ENCODE measurements at places on chromosomes 11 and 22.

GRCh38 chr11:87219266-87219665 lies 181.5 kb downstream of the TMEM135 start:
- DNase-seq, result no peak

GRCh38 chr22:24175160-24175808 lies 6.0 kb upstream of the SUSD2 start:
- no peak for DNase-seq

GRCh38 chr11:236774-237767 lies at the start of gene PSMD13:
Gene PSMD13, plus strand, starts transcription at chr11:236976. Its CDS starts 74 bp downstream, at chr11:237050.
- peak; percentile 73 for DNase-seq

DNA sequence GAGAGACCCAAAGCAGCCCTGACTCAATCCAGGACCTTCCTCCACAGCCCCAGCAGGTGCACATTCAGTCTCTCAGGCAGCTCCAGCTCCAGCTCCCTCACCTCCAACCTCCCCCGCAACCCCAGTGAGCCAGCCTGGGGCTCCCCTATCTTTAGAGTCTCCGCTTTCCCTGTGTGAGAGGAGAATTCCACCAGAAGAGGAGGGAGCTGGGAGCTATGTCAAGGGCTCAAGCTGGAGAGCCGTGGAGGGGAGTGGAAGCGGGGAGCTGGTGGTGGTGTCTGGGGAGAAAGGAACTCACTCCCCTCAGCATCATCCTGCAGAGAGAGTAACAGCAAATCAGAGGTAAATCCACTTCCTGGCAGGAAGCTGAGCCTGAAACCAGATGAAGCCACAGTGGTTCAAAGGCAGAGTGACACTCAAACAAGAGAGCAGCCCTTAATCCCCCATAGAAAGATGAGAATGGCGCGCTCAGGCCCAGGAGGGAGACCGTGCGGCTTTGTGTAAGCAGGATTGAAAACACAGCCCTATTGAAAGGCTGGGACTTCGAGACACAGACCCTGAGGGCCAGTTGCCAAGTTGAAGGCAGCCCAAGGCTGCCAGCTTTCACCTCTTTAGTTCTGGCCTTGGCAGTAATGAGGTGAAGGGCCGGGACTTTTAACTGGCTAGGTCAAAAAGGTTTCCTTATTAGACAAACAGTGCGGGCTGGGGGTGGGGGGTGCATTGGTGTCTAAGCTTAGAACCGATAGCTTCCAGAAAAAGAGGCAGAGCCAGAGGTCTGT lies 21.4 kb upstream of the CDON start:
- no peak for DNase-seq

GRCh38 chr11:70536051-70536877 lies 137.9 kb downstream of the CTTN start:
- no peak for DNase-seq

- no peak for DNase-seq
Measured at GRCh38 chr11:107702723-107703122, 9.1 kb downstream of the SLN start.

DNA sequence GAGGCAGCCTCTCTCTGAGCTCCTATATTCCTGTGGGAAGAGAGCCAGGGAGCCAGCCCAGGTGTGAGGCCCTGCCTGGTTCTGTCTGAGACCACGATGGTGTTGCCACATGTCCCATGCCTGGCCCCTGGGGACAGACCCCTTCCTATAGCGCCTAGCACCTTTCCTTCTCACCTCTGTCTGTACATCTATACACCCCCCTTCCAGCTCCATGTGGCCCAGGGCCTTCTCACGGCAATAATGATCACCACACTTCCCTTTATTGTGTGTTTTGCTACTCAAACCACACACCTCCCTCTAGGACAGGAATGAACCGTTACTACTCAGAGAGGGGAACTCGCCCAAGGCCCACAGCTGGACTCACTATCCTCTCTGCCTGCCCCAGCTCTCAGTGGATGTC lies 12.8 kb downstream of the CD82 start:
- DNase-seq, result peak; percentile 62

DNA sequence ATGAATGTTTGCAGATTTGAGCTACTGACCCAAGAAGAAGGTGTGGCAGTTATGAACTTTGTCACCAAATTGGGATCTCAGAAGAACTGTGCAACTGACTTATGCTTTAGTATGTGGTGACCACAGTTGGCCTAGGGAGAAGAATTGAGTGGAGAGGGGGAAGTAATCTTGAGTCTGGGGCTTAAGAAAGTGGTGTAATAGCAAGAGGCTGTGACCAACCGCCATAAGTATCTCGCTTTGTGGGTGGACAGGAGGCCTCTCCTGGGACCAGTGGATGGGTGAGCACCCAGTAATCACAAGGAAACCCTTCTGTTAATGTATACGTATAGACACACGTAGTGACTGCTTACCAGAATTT lies 12.7 kb upstream of the IL10RA start:
- peak; percentile 30 for DNase-seq

GRCh38 chr11:105139669-105140068 lies at the start of gene CARD18:
Gene CARD18, minus strand, starts transcription at chr11:105139769. Its CDS starts 43 bp downstream, at chr11:105139726.
- DNase-seq, result no peak

- no peak for DNase-seq
Measured at GRCh38 chr11:111814106-111814505, 47.9 kb upstream of the PPP2R1B start.

DNA sequence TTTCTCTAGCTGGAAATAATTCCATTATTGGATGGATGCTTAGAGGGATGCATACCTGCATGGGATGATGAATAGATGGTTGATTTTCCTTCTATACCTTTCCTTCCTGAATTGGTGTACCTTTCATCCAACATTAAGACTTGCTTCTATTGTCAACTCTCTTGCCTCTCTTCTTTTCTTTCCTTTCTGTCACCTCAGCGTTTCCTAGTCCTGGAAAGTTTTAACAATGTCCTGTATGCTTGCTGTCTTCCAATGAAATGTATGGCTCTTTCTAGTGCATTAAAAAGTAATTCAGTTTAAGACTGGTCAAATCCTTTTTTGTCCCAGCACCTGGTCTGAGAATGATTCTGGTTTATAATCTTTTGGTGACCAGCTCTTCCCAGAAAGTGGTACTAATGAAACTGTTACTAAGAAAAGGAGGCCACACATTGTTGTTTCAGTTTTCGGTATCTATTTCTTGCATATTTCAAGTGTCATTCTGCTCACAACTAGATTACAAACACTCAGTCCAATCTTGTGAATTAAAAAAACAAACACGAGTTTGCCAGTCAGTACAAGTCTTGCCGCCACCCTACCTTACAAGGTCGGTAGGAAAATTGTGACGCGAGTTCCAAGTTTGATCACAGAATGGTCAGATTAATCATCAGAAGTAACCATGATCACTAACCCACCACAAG lies 8.0 kb downstream of the POU2AF1 start:
- no peak for DNase-seq

GRCh38 chr11:10617551-10617950 lies 49.1 kb upstream of the LYVE1 start:
- DNase-seq, result no peak

GRCh38 chr11:33520112-33520511 lies 180.5 kb downstream of the C11orf91 start:
- DNase-seq, result no peak

- DNase-seq, result no peak
Measured at GRCh38 chr11:95586661-95587060, 202.9 kb downstream of the FAM76B start.

- DNase-seq, result no peak
Measured at GRCh38 chr11:30741039-30741550, 154.9 kb upstream of the MPPED2 start.

- DNase-seq, result no peak
Measured at GRCh38 chr11:65806979-65807378, 20.1 kb downstream of the OVOL1 start.

- DNase-seq, result peak; percentile 70
Measured at GRCh38 chr22:43343262-43343669, at the start of gene SCUBE1. Gene SCUBE1, minus strand, starts transcription at chr22:43343372. Its CDS starts 111 bp downstream, at chr22:43343261.

DNA sequence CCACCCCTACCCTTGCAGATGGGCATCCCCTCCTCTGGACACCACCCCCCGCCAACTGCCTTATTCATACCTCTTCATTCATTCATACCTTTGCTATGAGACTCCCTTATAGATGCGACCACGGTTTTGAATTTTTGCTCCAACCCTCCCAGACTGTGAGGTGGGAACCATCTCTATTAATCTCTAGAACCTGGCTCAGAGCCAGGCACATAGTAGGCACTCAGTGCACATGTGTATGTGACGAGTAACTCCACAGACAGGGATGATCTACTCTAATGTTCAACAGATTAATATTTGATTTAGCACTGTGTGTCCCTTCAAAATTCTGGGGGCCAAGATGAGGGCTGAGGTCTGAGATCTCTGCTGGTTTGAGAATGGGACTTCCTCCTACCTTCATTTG lies 220.4 kb downstream of the ST3GAL4 start:
- DNase-seq, result no peak

GRCh38 chr11:95072948-95073347 lies 6.2 kb downstream of the SRSF8 start:
- DNase-seq, result no peak

DNA sequence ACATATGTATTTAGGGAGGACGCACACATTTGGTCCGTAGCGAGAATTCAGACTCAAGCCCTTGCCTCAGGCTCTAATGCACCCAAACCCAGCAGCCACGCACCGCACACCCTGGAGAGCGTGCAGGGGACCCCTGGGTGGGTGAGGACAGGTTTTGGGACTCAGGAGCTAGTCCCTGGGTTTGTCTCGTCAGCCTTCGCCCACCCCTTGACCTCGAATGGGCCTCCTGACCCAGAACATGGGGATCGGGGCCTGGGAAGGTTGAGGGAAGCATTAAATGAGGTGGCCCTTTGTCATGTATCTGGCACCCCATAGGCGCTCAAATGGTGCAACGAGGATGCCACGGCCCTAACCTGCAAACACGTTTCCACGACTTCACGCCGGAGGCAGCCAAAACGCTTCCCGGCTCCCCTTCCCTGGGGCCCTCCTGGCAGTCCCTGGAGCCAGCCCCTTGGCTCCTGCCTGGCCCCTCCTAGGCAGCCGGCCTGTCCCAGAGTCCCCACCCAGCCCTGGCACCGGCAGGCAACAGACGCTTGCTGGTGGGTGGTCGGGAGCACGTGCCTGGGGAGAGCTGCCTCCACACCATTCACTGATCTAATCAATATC lies 5.5 kb upstream of the LINC01488 start:
- DNase-seq, result no peak

GRCh38 chr22:47918276-47918921 lies 1155.9 kb downstream of the TBC1D22A start:
- no peak for DNase-seq

DNA sequence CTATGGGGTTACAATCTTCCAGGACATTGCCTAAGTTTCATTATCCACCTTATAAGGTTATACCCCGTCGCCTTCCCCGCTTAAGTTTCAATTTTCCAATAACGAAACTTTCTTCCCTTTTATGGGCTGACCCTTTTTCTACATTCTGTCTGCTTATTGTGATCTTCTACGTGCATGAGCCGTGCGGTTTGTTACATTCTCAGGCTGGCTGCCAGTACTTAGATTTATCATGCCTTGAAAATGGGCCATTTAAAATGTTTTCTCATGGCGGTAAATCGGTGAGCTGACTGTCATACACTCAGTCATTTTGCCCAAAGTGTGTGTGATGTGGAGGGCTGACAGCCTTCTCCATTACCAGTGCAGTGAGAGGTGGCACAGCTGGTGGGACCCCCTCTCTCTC lies 23.3 kb downstream of the DGCR6L start:
- DNase-seq, result no peak

DNA sequence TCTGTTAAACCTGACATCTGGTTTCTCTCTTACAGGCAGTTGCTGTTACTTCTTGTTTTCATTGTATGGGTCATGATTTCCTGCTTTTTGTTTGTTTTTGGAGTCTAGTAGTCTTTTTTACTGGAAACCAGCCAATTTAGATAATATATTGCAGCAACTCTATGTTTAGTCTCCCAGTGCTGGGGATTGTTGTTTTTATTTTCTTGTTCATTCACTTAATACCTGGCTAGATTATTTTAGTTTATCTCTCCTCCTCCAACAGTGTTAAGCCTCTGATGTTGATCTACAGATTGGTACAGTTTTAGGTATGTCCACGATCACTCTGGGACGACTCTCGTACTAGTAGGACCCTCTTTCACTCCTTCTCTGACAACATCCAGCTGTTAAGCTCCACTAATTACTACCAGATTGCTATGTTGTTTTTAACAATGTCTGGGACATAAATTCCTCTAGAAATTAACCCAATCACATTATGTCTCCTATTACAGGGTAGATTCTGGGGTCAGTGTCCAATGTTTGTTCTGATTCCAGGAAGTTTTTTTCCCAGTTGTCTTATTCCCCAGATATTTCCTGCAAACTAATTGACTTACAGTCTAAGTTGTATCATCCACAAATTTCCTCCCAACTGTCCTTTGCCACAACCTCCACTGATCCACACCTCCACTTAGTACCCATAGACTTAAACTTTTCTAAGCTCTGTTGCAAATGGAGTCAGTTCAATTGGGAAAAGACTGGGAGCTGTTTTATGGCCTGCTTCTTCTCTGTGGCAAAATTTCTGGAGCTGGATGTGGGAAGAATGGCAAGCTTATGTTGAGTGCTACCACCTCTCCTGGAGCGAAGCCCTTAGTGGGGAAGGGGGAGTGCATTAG lies 1280.6 kb upstream of the CNTN5 start:
- DNase-seq, result no peak

DNA sequence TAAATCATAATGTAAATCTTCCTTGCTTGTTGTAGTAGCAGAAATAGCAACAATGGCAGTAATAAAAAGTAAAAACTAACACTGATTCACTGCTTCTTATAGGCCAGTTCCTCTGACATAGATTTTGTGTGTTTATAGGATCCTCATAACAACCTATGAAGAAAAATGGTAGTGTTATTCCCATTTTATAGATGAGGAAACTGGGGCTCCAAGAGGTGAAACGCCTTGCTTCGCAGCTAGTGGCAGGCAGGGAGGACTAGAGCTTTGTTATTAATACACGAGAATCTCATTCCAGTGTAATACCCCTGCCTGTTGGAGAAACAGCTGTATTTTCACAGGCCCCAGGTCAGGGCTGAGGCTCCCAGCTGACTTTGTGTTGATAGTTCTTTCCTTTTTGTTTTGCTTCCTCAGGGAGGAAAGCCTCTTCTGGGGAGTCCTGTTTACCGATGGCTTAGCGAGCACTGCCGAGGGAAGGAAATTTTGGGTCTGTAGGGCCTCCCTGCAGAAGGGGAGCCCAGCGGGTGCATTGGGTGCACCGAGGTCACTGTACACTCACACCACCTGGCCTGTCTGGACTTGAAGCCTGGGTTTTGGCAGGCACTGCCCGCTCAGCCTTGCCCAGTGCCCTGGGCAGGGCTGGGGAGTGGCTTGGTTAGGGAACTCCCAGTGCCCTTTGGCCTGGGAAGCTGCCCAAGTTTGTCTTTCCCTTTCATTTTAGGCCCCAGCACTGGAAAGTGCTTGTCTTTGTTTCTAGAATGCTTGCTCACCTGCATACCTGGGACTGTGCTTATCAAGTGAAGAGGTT lies 13.5 kb downstream of the KIAA1671 start:
- no peak for DNase-seq

All from GDM1 (cell line).